ENCODE measurements at places on chromosomes 3 and 15. TPM values are rescaled to one million over a fixed set of nuclear protein-coding genes. Genes with fewer than 3 reads are reported as not detected.

Gene LRRC31
- total RNA-seq: not detected

Gene GALNT15
- total RNA-seq: not detected

Gene RHOV
- total RNA-seq: 1.6 TPM

Gene TIGIT
- total RNA-seq: not detected

Gene EPM2AIP1
- 25.8 TPM for total RNA-seq

Gene FOXB1
- total RNA-seq: not detected

Gene ITIH1
- total RNA-seq: not detected

Gene METTL6
- total RNA-seq: 24.4 TPM

Gene MYZAP
- total RNA-seq: not detected

Gene GPR15
- not detected for total RNA-seq

Gene ERC2
- total RNA-seq: 1.4 TPM

Gene NR2E3
- total RNA-seq: not detected

Gene SCN11A
- total RNA-seq: not detected

Gene TOP2B
- 154 TPM for total RNA-seq

Gene MORC1
- total RNA-seq: 0.88 TPM

Gene MRAS
- total RNA-seq: 0.77 TPM

Gene ARGFX
- not detected for total RNA-seq

Gene CPNE9
- total RNA-seq: not detected

Gene RARRES1
- not detected for total RNA-seq

Gene ARHGAP31
- 12.0 TPM for total RNA-seq

Gene SCAMP5
- 5.8 TPM for total RNA-seq

Gene RLBP1
- total RNA-seq: not detected

Gene SLC35G2
- 25.0 TPM for total RNA-seq

Gene MESP2
- 0.26 TPM for total RNA-seq

Gene CCDC9B
- 8.9 TPM for total RNA-seq

Gene AADACL2
- not detected for total RNA-seq

Gene LRRIQ4
- 0.15 TPM for total RNA-seq

Gene PATL2
- total RNA-seq: 1.6 TPM
